HFFc6 (cell line): ENCODE measurements at places on chromosomes 7 and 10.

- no peak for DNase-seq
Observed at GRCh38 chr7:96729820-96730219, 20.2 kb upstream of the SEM1 start.

DNA sequence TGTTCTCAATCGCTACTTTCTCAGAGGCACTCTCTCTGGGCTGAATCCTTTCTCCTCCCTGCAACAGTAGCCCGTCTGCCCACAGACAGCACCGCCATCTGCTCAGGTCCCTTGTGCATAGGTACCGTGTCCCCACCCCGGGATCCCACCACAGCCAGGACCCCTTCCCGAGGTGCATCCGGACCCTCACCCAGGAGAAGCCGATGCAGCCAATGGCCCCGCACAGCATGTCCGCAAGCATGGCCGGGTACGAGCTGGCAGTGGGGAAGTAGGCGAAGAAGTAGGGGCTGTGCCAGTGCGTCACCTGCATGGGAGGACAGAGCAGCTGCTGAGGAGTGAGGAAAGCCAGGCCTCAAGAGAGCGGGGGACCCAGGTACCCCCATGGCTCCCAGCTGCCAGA lies 25.5 kb downstream of the DDC start:
- no peak for DNase-seq

- DNase-seq, result no peak
Observed at GRCh38 chr10:76242956-76243355, 811.5 kb downstream of the LRMDA start.

- no peak for DNase-seq
Observed at GRCh38 chr10:75956624-75957023, 525.2 kb downstream of the LRMDA start.

DNA sequence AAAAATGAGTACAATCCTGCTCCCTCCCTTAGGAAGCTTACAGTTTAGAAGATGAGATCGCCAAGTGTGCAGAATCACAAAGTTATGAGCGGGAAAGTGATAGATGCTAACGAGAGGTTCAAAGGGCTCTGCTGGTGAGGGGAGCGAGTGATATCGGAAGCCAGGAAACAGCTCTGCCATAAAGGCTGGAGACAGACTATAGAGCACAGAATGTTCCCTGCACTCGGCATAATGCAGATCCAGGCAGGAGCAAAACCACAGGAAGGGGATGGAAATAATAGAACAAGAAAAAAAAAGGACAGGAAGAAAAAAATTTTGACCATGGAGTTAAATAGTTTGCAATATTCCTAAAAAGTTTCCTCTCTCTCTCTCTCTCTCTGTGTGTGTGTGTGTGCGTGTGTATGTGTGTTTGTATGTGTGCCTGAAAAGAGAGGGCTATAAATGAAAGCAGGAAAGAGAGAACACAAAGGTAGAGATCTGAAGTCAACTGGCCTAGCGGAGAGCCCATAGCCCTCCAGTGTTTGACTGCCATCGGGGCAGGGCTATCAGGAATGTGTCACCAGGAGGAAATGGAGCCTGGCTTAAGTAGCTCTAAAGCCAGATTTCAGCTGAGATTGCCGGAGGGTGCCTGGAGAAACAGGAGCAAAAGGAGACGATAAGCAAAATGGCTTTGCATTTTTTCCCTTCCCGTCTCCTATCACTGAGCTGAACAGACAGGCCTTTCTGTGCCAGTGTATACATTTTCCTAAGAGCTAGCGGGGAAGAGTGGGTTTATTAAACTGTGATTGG lies 175.8 kb upstream of the LYZL1 start:
- DNase-seq, result no peak

DNA sequence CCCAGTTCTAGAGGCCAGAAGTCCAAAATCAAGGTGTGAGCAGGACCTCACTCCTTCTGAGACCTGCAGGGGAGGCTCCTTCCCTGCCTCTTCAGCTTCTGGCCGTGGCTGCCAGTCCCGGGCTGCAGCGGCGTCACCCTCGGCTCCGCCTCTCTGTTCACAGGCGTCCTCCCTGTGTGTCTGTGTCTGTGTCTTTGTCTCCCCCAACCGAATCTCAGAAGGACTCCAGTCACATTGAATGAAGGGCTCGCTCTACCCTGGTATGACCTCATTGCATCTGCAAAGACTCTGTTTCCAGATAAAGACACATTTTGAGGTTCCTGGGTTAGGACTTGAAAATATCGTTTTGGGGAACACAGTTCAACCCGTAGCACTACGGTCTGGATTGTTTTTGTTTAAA lies 33.1 kb upstream of the GALNT11 start:
- DNase-seq, result no peak

DNA sequence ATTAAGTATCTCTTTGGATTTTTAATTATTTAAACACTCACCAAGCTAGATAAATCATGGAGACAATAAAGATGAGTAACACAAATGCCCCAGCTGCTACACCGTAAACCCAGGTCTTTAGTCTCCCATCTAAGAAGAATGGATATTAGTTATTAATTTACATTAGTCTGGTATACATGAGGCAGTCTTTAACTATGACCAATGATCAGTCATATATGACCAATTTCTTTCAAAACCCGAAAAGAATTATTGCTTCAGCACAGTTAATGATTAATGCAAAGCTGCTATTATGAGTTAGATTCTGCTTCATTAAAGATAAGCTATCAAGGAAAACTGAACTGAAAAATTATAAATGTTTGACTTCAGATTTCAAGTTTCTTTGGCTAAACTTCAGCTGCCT lies 402.9 kb downstream of the PHF14 start:
- no peak for DNase-seq

DNA sequence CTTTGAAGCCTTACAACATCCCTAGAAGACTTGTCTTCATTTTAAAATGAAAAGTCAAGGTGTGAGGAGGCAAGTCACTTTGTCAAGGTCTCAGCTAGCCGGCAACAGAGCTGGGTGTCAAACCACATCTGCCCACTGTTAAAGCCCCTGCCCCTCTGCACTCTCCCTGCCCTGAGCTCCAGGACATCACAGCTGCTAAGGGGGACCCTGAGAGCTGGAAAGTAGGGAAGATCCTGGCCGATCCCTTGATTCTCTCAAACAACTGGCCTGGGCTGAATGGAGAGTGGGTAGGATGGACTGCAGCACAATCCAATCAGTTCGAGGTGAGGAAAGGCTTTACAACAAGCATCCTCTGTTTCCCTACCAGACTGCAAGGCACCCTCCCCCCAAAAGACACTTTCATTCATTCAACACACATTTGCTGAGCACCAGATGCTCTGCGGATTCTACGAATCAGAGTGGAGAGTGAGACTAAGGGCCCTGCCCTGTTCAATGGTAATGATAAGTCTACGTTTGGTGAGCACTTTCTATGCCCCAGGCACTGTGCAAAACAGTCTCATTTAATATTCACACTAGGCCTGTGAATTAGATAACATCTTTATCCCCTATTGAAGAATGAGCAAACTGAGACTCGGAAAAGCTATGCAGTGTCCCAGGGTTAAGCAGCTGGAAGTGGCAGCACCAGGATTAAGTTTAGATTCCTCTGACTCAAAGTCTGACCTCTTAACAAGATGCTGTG lies 148.1 kb downstream of the HERPUD2 start:
- no peak for DNase-seq

GRCh38 chr7:98187138-98187502 lies 24.1 kb upstream of the BHLHA15 start:
- no peak for DNase-seq

- no peak for DNase-seq
Observed at GRCh38 chr7:101826081-101826835, 8.8 kb downstream of the CUX1 start.

DNA sequence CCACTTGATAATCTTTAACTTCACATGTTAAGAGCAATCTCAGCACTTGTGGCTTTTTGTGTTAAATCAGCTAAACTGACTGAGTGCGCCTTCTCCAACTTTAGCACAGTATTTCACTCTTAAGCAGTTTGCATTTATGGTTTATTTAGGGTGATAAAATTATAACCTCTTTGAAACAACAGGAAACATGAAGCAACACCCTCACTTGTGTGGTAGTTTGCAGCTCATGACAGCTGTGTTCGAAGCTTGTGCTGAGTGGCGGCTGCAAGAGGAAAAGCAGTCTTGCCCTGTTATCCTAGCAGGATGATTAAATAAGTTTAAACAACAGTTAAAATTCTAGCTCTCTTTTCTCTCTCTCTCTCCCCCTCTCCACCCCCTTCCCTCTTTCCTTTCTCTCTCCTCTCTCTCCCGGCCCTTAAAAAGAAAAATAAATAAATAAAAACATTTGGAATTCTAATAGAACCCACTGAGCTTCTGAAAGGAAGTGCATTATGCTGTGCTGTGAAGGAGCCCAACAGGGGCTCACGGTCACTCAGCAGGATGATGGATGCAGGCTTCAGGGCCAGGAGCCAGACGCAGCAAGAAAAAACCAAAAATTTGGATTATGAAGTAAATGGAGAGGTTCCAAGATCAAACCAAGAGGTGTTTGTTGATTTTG lies 25.2 kb downstream of the OGDH start:
- no peak for DNase-seq
